ENCODE measurements at places on chromosomes 3 and 15. TPM values are rescaled to one million over a fixed set of nuclear protein-coding genes. Genes with fewer than 3 reads are reported as not detected.
A peak's percentile ranks its signal among the peaks of the same experiment; 100 is the strongest.

The GOLGA6L10 gene
- total RNA-seq, result 0.12 TPM

The CLN6 gene
- 21.7 TPM for total RNA-seq

DNA sequence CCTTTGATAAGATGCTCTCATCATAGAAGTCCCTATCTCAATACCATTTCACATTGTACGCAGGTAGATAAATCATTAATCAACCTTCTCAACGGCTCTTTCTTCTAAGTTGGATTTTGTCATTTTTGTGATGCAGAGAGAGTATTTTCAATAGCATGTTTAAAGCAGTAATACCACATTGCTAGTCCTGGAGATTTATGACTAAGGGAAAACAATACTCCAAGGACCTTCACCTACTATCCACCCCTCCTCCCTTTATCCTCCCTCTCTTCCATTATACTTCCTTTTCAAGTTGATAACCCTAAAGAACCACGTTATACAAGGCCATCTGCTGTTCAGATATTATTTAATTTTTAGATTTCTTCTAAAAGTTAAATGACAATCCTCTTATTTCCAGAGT lies 65.3 kb upstream of the CHMP2B start:
- H3K27ac ChIP-seq, result no peak overlapping the region
- no peak for DNase-seq
- no peaks in the 10 kb centered on the region for H3K27me3 ChIP-seq
- no peak overlapping the region for H3K4me3 ChIP-seq

DNA sequence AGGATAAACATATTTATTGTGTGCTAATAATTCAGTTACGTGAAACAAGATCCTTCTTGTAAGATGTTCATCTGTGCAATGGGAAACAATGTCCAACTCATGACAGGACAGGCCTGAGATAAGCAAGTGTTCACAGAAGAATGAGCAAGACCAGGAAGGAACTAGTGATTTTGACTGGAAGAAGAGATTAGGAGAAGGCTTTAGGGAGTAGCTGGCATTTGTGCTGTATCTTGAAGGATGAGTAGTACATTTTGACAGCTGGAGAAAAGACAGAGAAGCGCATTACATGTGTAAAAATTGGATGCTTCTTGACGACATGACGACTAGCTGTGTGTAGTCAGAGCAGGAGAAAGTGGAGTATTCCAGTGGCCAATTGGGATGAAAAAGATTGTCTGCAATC lies 48.4 kb downstream of the GBE1 start:
- no peaks in the 10 kb centered on the region for H3K36me3 ChIP-seq
- no peak overlapping the region for H3K4me3 ChIP-seq
- peak overlapping the region; percentile 53 for H3K27ac ChIP-seq
- no peaks in the 10 kb centered on the region for H3K27me3 ChIP-seq

The PPM1L gene
- total RNA-seq, result 13.5 TPM

The MEGF11 gene
- 0.30 TPM for total RNA-seq

- DNase-seq, result no peak
- peaks cover 28% of the 10 kb centered on the region for H3K4me1 ChIP-seq
- no peaks in the 10 kb centered on the region for H3K36me3 ChIP-seq
These were observed 60.6 kb upstream of the STAC start for GRCh38 chr3:36319680-36320079.

DNA sequence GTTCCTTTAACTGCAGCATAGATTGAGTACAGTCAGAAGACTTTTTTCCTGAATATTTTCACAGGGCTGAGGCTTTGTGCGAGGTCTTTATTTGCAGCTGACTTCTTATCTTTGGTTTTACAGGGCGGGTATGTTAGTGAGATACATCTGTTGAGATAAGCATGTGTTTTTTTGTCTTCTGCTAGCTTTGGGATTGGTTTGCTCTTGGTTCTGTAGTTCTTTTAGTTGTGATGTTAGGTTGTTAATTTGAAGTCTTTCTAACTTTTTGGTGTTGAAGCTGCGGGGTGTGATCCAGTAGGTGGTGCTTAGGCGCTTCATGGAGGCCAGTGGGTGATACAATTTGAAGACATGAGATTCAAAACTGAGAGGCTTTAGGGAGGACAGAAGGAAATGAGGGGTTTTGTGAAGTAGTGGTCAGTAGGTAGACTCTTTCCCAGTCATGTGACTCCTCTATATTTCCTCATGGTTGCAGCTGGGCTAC lies 67.9 kb upstream of the TNFSF10 start:
- H3K27ac ChIP-seq, result no peak overlapping the region
- no peak overlapping the region for H3K4me3 ChIP-seq
- DNase-seq, result no peak
- no peaks in the 10 kb centered on the region for H3K4me1 ChIP-seq
- no peaks in the 10 kb centered on the region for H3K27me3 ChIP-seq

GRCh38 chr15:57012556-57012955 lies 94.1 kb downstream of the TCF12 start:
- no peaks in the 10 kb centered on the region for H3K27me3 ChIP-seq
- H3K27ac ChIP-seq, result peak overlapping the region; percentile 51
- no peaks in the 10 kb centered on the region for H3K4me1 ChIP-seq
- no peaks in the 10 kb centered on the region for H3K36me3 ChIP-seq
- DNase-seq, result no peak

GRCh38 chr3:77513542-77513941 lies 473.6 kb downstream of the ROBO2 start:
- DNase-seq, result no peak
- no peak overlapping the region for H3K27ac ChIP-seq
- peaks cover 6% of the 10 kb centered on the region for H3K4me1 ChIP-seq

DNA sequence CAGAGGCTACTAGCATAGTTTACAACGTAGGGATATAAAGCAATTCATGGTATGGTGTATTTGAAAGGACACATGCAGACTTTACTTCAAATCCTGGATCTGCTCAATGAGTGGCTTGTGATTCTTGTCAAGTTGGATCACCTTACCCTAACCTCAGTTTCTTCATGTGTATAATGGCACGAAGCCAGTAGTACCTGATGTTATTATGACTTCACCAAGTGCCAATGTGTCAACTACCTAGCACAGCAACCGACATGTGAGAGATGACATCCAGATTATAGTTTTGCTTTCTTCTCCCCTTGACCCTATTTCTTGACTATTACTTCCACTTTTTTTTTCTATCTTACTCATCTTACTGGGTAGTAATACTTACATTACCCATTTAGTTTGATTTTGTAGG lies 304.5 kb downstream of the RBMS3 start:
- H3K36me3 ChIP-seq, result no peaks in the 10 kb centered on the region
- no peaks in the 10 kb centered on the region for H3K27me3 ChIP-seq
- H3K27ac ChIP-seq, result no peak overlapping the region
- peaks cover 10% of the 10 kb centered on the region for H3K4me1 ChIP-seq
- no peak for DNase-seq

GRCh38 chr3:13105896-13106250 lies 32.6 kb upstream of the IQSEC1 start:
- no peak overlapping the region for H3K4me3 ChIP-seq
- H3K4me1 ChIP-seq, result no peaks in the 10 kb centered on the region
- H3K36me3 ChIP-seq, result no peaks in the 10 kb centered on the region

The CHDH gene
- 36.1 TPM for total RNA-seq

DNA sequence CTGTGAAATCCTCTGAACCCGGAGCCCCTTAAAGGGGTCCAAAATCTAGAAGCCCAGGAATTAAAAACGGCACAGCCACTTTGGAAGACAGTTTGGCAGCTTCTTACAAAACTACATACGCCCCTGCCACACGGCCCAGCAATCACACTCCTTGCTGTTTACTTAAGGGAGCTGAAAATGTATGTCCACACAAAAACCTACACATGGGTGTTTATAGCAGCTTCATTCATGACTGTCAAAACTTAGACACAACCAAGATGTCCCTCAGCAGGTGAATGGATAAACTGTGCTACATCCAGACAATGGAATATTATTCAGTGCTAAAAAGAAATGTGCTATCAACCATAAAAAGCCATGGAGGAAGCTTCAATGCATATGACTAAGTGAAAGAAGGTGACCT lies 162.5 kb downstream of the NUP210 start:
- H3K27me3 ChIP-seq, result no peaks in the 10 kb centered on the region
- no peaks in the 10 kb centered on the region for H3K36me3 ChIP-seq
- no peak overlapping the region for H3K27ac ChIP-seq
- no peak overlapping the region for H3K4me3 ChIP-seq
- DNase-seq, result no peak

DNA sequence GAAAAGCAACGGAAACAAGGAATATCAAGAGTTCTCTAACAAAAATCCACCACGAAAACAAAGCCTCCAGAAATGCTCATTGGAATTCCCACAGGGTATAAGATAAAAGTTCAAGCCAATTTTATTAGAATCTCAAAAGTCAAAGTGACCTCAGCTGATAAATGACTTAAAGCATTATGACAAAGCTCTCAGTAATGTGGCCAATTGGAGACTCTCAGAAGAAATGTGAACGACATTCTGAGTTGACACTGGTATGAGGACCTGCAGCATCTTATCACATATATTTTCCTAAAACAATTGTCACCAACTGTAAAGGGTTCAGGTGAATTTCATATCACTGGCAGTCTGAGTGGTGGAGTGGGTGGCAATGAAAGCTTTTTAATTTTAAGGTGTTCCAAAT lies 199.1 kb downstream of the FOXP1 start:
- no peaks in the 10 kb centered on the region for H3K36me3 ChIP-seq
- no peak overlapping the region for H3K4me3 ChIP-seq
- H3K27ac ChIP-seq, result peak overlapping the region; percentile 59
- no peaks in the 10 kb centered on the region for H3K27me3 ChIP-seq
- no peak for DNase-seq

DNA sequence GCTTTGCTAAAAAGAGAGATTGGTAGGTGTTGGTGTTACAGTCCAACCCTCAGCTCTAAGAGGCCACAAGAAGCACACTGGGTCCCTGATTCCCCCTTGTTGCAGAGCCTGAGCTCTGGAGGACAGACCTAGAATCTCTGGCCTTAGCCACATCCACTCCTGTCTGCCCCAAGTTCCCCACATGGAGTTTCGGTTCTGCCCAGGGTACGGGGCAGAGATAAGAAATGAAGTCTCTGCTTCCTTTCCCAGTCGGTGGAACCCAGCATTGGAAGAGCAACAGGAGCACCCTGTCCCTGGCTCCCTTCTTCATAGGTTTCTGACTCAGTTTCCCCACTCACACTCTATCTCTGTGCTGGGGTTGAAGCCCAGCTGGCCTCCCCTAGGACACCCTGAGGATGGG lies 13.2 kb downstream of the PRR23E start:
- no peak overlapping the region for H3K27ac ChIP-seq
- H3K4me1 ChIP-seq, result no peaks in the 10 kb centered on the region
- H3K36me3 ChIP-seq, result no peaks in the 10 kb centered on the region
- no peak overlapping the region for H3K4me3 ChIP-seq

DNA sequence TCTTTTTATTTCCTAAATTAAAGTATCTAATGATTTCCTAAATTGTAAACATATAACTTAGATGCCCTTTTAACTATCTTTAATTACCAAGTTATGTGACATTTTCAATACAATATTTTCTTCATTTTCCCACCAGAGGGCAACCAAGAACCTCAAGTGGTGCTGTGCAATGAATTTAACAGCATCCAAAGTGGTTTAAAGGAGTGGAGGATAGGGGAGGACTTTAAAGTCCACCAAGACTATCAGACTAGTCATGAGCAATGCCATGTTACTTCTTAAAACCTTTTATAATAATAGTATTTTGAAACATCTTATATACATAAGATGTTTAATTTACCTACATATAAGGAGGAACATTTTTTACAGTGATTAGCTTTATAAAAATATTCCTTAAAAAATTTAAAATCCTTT lies 74.4 kb downstream of the DLG1 start:
- peaks cover 41% of the 10 kb centered on the region for H3K4me1 ChIP-seq
- H3K27ac ChIP-seq, result no peak overlapping the region
- peak; percentile 75 for DNase-seq
- H3K27me3 ChIP-seq, result no peaks in the 10 kb centered on the region
- no peaks in the 10 kb centered on the region for H3K36me3 ChIP-seq

DNA sequence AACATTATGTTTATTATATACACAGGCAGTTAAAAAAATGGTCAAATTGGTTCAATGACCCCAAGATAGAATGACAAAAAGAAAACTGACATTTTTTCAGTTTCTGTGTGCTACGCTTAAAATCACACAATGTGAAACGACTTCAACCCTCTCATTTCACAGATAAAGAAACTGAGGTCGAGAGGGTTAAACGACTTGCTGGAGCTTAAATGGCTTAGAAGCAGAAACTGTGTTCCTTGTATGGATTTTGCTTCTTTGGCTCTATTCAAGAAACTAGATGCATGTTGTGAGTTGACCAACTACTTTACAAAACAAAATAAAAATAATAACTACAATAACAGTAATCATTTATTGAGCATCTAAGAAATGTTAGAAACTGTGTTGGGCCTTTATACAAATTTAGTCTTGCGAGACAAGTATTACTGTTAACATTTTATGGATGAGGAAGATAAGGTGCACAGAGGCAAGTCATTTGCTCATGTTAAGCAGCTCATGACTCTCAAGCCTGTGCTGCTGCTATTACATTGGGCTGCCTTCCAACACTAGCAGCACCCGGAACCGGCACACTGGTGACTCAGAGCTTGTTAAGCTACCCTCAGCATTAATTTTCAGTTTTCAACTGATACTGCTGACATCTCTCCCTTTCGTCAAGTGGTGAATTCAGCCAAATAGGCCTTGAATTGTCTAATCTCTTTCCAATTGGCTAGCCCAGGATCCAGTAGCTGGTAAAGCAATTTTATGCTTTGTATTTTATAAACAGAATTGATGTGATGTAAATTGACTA lies 487.6 kb downstream of the NAALADL2 start:
- peak; percentile 96 for DNase-seq
- no peak overlapping the region for H3K27ac ChIP-seq
- H3K36me3 ChIP-seq, result no peaks in the 10 kb centered on the region
- H3K4me3 ChIP-seq, result no peak overlapping the region
- no peaks in the 10 kb centered on the region for H3K27me3 ChIP-seq
- H3K4me1 ChIP-seq, result no peaks in the 10 kb centered on the region

GRCh38 chr3:178841011-178841410 lies 230.6 kb downstream of the ZMAT3 start:
- H3K36me3 ChIP-seq, result no peaks in the 10 kb centered on the region
- DNase-seq, result no peak
- H3K4me3 ChIP-seq, result no peak overlapping the region
- no peaks in the 10 kb centered on the region for H3K27me3 ChIP-seq
- H3K27ac ChIP-seq, result no peak overlapping the region

DNA sequence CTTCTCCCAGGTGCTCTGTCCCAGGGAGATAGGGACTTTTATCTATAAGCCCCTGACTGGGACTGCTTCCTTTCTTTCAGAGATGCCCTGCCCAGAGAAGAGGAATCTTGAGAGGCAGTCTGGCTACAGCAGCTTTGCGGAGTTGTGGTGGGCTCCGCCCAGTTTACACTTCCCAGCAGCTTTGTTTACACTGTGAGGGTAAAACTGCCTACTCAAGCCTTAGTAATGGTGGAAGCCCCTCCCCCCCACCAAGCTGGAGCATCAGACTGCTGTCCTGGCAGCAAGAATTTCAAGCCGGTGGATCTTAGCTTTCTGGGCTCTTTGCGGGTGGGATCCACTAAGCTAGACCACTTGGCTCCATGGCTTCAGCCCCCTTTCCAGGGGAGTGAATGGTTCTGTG lies 253.8 kb upstream of the ARL6 start:
- DNase-seq, result no peak
- no peak overlapping the region for H3K4me3 ChIP-seq
- H3K36me3 ChIP-seq, result no peaks in the 10 kb centered on the region
- H3K27me3 ChIP-seq, result no peaks in the 10 kb centered on the region
- no peaks in the 10 kb centered on the region for H3K4me1 ChIP-seq

- H3K36me3 ChIP-seq, result no peaks in the 10 kb centered on the region
- H3K4me1 ChIP-seq, result peaks cover 17% of the 10 kb centered on the region
- no peak overlapping the region for H3K27ac ChIP-seq
These were observed 138.3 kb downstream of the LRIG1 start for GRCh38 chr3:66362541-66362941.

Data from cardiac muscle cell (in vitro differentiated cells and primary cell).